ENCODE measurements at places on chromosomes 4 and X.

GRCh38 chrX:10049236-10049635, 82.1 kb downstream of the CLDN34 start:
- H3K27ac ChIP-seq: no peak overlapping the region
- H3K36me3 ChIP-seq: no peaks in the 10 kb centered on the region
- no peaks in the 10 kb centered on the region for H3K27me3 ChIP-seq
- DNase-seq: no peak
- no peak overlapping the region for H3K4me3 ChIP-seq

DNA sequence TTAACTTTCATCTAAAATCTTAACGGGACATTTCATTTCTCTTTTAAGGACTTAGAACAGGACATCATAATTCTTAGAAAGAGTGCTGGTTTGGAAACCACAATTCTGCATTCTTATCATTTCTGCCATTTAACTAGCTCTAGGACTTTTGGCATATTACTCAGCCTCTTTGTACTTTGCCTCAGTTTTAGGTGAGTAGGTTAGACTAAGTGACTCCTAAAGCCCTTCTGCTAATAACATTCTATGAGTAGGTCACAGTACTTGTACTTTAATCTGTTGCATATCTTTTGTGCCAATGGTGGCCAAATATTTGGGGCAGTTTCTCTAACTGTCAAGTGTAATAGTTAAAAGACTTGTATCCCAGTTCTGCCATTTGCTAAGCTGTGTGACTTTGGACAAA, 115.4 kb upstream of the NUDT6 start:
- H3K27me3 ChIP-seq: no peaks in the 10 kb centered on the region
- no peak for DNase-seq
- H3K36me3 ChIP-seq: no peaks in the 10 kb centered on the region
- no peaks in the 10 kb centered on the region for H3K4me1 ChIP-seq
- H3K4me3 ChIP-seq: no peak overlapping the region
- H3K27ac ChIP-seq: no peak overlapping the region

- H3K36me3 ChIP-seq: no peaks in the 10 kb centered on the region
- H3K4me1 ChIP-seq: no peaks in the 10 kb centered on the region
- DNase-seq: no peak
- H3K27me3 ChIP-seq: no peaks in the 10 kb centered on the region
Measured at GRCh38 chr4:90317785-90318184, 190.6 kb downstream of the CCSER1 start.

DNA sequence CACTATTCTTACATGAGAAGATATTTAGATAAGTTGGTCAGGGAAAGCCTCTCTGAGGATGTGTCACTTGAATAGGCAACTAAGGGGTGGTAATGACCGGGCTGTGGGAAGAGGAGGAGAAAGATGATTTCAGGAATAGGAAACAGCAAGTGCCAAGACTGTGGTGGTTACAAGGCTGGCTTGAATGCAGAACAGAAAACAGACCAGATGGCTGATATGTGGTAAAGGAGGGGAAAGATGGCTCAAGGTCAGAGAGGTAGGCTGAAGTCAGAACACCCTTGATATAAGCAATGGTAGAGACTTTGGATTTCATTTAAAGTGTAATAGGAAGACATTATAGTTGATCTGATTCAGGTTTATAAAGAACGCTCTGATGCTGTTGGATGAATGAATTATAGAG, 15.0 kb downstream of the TLR7 start:
- no peak for DNase-seq
- no peak overlapping the region for H3K4me3 ChIP-seq
- H3K27ac ChIP-seq: no peak overlapping the region

DNA sequence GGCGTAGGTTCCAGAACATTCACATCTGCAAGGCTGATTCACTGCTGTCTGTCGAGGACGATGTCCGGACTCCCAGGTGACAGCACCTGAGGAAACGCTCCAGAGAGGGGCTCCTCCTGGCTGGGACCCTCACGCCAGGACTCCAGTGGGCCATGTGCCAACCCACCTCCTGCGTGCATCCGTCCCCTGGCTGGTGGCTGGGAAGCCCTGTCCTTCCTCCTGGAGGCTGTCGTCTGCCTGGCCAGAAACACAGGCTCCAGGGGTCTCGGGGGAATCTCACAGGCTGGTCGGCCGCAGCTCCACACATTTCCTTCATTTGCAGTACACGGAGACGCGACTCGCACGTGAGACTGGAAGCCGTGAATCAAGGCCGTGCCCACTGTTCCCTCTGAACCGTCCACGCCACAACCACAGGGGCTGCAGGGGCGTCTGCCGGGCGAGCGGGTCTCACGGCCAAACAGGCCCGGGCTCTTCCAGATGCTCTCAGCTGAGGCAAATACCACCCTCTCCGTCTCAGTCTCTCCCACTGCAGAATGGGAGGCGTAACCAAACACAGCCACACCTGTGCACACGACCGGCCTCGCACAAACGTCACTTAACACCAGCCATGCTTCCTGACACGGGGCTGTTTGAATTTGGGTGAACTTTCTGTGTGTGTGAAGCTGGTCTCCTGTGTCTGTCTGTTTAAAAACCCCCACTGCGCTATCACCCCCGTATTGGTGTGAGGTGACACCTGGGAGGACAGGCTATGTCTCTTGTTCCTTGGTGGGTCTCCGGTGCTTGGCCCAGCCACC, 38.7 kb upstream of the MXD4 start:
- peaks cover 8% of the 10 kb centered on the region for H3K36me3 ChIP-seq
- H3K4me1 ChIP-seq: peaks cover 27% of the 10 kb centered on the region
- DNase-seq: no peak

All from T-cell (primary cell).